ENCODE measurements at places on chromosomes 5 and 9. TPM values are rescaled to one million over a fixed set of nuclear protein-coding genes. Genes with fewer than 3 reads are reported as not detected.

DNA sequence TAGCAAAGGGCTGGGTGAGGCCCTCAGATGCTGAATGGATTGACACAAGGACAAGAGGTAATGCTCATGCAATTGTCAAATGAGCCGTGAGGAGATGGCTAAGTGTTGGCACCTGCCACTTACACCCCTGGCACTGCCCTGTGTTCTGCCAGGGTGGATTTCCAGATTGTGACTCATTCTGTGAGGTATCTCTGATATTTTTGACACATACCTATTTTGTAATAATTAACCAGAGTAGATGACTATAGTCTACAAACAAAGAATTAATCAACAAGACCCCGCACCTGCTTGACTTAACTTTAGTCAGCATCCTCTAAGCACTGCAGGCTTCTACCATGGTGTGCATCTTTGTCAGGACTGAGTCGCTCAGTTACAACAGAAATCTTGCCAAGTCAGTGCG is 200.8 kb downstream of the DIRAS2 start:
- DNase-seq, result no peak

GRCh38 chr5:127587246-127587917 is 61.5 kb upstream of the CTXN3 start:
- DNase-seq, result no peak

DNA sequence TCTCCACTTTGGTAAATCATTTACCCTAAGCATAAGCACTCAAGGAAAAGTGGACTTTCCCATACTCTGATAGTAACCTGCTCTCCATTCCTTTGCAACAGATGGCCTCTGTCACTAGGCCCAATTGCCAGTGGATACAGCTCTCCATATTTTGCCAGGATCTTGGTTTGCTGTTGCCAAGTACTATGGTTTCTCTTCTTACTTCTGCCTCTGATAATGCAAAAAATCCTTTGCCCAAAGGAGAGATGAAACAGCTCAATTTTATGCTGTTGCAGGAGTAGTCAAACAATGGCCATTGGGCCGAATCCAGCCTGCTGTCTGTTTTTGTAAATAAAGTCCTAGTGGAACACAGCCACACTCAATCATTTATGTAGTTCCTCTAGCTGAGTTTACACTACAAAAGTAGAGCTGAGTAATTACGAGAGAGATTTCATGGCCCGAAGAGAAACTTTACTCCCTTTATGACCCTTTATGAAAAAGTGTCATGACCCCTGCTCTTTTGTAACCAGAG is 92.5 kb downstream of the HTR4 start:
- DNase-seq, result no peak

DNA sequence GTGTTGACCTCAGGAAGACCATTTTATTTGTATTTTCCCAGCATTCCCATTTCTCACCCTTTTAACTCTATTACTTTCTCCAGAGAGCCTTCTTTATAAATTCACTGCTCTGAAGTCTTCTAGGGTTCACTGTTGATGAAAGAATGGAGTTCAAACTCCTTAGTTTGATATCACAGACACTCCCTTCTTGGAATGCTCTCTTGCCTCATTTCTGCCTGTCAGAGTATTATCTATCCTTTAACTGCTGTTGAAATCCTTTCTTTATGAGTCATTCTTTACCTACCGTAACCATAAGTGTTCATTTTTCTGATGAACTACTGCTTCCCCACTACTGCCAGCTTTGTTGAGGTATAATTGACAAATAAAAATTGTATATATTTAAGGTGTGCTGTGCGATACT is 4.3 kb downstream of the RIC1 start:
- no peak for DNase-seq

GRCh38 chr9:112726428-112726827 is 8.5 kb upstream of the INIP start:
- no peak for DNase-seq

DNA sequence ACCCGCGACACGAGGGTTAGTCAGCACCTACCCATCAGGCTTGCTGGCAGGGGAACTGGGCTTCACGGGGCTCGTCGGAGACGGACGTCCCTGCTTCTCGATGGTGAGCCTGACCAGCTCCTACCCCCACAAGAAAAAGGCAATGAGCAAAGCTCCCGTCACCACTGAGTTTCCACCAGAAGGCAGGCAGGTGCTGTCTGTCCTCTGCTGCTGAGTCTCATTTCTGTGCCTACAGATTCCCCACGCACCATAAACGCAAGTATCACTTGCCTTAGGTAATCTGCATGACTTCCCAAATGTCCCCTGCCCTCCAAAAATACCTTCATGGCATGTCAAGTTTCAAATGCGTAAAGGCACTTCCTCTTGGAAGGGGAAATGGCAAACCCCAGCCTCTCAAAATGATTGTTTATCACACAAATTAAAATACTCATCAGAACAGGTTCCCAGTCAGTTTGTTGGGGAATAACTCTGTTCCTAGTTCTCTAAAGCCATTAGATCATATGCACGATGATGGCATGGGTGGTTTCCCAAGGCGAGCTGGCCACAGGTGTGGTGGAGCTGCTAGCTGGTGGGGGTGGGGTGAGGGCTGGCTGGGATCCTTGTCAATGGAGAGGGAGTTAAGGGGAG is 85.0 kb downstream of the PRRT1B start:
- DNase-seq, result no peak

- no peak for DNase-seq
These were observed 13.7 kb downstream of the DAB2 start for GRCh38 chr5:39411061-39411460.

- DNase-seq, result no peak
These were observed 192.5 kb upstream of the ZNF462 start for GRCh38 chr9:106670418-106670817.

DNA sequence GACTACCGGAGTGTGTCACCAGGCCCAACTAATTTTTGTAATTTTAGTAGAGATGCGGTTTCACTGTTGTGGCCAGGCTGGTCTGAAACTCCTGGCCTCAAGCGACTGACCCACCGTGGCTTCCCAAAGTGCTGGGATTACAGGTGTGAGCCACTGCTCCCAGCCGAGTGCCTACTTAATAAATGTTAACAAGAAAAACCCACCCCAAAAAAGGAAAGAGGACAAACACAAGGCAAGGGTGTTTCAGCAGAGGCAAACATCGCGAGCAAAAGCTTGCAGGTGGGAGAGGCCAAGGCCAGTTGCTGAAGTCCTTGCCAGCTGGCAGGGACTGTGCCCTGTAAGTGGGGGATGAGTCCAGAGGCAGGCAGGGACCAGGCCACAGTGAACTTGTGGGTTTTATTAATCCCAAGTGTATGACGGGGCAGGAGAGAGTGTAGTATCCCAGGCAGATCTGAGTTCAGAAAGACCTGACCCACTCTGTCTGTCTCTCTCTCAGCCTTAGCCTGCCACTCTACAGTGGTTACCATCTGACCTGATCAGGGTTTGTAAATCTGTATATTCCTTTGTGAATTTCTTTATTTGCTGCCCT is 6.4 kb upstream of the FPGS start:
- no peak for DNase-seq

DNA sequence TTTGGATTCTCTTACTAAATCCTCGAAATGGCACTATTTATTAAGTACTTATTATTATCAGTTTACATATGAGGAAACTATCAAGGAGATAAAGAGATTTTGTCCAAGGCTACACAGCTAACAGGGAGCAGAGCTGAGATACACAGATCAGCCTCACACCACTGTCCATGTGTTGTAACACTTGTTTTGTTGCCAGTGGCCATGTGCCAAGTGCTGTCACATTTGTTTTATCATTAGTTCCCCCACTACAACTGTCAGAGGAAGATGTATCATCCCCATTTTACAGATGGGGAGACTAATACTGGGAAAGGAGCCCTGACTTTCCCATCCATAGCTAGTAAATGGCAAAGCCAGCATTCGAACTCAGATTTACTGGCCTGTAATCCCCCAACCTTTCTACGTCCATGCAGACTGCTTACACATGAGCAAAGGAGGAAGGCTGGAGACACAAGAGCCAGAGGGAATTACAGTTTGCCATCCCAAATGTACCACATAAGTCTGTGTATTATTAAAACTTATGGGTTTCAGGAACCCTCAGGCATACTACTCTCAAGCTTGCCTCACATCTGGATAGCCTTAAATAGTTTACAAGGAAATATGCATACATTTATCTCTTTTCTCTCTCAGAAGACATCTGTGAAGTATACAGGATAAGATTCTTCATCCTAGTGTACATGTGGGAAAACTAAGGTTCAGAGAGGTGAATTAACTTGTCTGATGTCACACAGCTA is 25.1 kb downstream of the PAPPA start:
- no peak for DNase-seq

GRCh38 chr5:158277276-158277675 is 418.3 kb upstream of the CLINT1 start:
- no peak for DNase-seq

GRCh38 chr5:40486437-40487275 is 193.1 kb upstream of the PTGER4 start:
- DNase-seq, result no peak

Gene PHF24
- total RNA-seq, result not detected

Gene PCDHAC1
- total RNA-seq, result 2.1 TPM

All from omental fat pad (tissue), 4 donors.